DND-41 (cell line): ENCODE measurements at places on chromosomes 4 and X.

- no peak for DNase-seq
Measured at GRCh38 chrX:40154853-40155588, 57.3 kb upstream of the BCOR start.

DNA sequence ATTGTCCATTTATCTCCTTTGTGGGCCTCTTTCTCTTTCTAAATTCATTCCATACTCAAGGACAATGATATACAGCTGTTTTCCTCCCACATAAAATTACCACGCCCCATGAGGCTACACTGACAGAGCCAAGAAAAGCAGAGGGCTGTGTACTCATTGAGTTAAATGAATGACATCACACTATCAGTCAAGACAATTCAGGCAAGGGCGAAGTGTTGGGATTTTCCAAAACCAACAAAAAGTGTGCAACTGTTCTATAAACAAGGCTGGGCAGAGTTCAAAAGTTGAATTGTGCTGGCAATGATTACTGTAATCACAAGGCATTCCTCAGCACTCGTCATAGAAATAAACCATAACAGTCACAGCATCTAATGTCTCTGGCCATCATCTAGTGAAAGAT is 799.6 kb upstream of the DIAPH2 start:
- no peak for DNase-seq

GRCh38 chrX:154021131-154021611 is 1.5 kb upstream of the IRAK1 start:
- no peak for DNase-seq

GRCh38 chrX:45784590-45784989 is 583.9 kb upstream of the DIPK2B start:
- no peak for DNase-seq

DNA sequence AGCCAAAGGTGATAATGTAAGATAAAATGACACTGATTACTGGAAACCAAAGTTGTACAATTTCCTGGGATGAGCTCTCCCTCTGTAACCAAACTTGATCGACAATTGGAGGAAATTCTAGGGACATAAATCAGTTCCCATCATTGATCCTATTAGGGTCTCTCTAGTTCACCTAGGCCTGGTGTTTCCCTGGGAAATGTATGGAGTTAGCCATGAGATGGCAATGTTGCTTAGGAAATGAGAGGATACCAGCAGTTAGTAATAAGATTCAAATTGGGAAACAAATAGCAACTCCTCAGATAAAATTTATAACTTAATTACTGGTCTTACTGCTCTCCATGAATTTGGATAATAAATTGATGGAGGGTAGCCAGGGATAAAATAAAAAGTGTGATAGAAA is 52.2 kb downstream of the SPATA18 start:
- DNase-seq = no peak
